ENCODE measurements at places on chromosomes 12 and 14.

GRCh38 chr14:52310541-52310940 lies 3.6 kb upstream of the PTGER2 start:
- DNase-seq, result no peak

GRCh38 chr14:55301437-55302121 lies 30.4 kb downstream of the FBXO34 start:
- DNase-seq, result no peak

DNA sequence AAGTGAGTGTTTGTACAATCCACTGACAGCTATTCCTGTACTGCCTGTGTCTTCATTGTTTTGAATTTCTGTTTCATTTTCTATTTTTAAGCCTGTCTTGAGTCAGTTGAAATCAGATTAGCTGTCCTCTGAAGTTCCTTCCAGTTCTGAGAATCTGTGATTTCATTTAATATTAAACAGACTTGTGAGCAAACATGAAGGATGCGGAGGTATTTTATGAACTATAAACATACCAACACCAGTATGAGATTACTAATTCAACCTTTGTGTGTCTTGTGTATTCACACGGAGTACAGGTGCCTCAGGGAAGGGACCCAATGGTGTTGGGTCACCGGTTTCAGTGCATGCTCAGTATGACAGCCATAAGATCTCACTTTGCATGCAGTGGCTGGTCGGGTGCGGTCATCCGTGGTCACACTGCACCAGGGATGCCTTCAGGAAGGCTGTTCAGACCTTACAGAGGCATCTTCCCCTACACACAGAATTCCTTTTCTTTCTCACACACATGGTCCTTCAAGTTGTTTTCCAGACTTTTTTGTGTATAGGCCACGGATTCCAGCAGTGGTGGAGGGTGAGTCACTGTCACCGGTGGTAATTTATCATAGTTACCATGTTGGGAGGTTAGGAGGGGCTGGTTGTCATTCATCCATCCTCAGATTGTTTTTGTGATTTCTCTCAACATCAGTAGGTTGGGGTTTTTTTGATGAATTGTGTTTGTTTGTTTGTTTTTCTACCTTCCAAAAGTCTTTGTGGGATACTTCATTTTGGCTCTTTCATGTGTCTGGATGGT lies 103.0 kb upstream of the SFSWAP start:
- no peak for DNase-seq

DNA sequence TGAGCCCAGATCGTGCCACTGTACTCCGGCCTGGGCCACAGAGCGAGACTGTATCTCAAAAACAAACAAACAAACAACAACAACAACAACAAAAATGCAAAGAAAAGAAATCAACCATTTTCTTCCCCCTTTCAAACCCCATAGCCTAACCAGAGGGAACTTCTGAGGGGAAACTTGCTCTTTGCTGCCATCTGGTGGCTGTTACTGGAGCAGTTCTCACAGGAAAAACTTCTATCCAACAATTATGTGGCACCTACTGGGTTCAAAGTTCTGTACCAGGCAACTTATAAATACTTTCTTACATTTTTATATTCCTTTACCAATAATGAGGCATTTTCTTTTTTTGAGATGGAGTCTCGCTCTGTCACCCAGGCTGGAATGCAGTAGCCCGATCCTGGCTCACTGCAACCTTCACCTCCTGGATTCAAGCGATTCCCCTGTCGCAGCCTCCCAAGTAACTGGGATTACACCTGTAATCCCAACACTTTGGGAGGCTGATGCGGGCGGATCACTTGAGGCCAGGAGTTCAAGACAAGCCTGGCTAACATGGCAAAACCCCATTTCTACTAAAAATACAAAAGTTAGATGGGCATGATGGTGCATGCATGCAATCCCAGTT lies 50.9 kb upstream of the BICDL1 start:
- DNase-seq, result peak; percentile 2

GRCh38 chr12:15322164-15323061 lies at the start of gene PTPRO:
Gene PTPRO, plus strand, starts transcription at chr12:15322508.
- no peak for DNase-seq

DNA sequence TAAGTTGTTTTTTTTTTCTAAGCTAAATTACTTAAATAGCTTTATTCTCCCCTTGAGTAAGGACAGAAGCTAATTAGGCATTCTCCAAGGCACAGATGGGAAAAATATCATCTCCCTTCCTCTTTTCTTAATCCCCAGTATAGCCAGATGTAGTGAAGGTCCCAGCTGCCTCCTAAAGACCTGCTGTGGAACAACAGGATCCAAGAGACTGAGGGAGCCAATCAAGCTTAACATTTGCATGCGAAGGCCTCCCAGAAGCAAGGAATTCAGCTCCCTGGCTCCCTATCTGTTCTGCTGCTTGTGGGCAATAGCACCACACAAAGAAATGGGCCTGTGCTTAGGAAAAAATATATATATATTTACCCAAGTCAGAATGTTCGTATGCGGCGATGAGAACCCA lies 255.2 kb downstream of the SYT1 start:
- no peak for DNase-seq

GRCh38 chr12:29150462-29150861 lies 1.4 kb downstream of the FAR2 start:
- no peak for DNase-seq

DNA sequence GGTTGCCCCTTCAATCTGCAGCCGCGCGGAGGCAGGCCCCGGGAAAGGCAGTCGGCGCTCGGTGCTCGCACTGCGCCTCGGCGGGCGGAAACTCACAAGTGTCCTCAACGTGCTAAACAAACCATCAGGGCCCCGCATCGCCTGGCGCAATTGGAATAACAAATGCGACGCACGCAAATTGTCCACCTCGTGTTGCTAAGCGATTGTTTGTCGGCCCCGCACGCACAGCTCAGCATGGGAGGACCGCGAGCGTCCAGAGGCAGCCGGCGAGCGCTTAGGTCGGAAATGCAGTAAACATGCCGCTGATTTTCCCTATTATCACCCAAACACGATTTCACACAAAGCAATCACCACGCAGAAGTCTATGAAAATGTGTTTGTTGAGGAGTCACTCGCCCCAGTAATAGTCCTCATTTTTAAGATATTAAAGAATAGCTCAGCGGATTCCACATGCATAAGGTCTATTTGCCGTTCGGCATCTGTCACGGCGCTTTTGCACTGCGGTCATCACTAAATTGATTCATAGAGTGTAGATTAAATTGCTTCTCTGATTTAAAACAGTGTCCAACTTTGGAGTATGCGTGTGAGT lies 3.2 kb upstream of the GSC start:
- no peak for DNase-seq

All from NK-92 treated with Interleukin-12 subunit alpha and Interleukin-12 subunit beta, amount 100 ng/mL, for 24 hours (cell line).